ENCODE measurements at places on chromosomes 5 and 9.

DNA sequence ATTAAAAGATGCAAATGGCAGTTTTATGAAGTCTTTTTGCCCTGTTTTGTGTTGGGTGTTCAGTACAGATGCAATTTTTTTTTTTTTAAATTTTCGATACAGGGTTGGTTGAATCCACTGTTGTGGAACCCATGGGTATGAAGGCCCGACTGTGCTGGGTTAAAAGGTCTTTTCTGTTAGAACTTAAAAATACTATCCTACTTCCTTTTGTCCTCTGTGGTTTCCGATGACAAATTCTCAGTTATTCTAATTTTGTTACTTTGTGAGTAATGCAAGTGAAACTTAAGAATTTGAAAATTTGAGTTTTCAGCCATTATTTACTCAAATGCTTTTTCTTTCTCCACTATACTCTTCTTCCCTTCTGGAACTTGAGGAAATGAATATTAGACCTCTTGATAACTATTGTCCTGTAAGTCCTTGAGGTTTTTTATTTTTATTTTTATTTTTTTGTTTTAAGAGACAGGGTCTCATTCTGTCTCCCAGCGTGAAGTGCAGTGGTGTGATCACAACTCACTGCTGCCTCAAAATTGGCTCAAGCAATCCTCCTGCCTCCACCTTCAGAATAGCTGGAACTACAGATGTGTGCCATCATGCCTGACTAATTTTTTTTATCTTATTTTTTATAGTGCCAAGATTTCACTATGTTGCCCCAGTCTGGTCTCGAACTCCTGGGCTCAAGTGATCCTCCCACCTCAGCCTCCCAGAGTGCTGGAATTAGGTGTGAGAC lies 67.5 kb downstream of the ZCCHC7 start:
- no peak for DNase-seq

DNA sequence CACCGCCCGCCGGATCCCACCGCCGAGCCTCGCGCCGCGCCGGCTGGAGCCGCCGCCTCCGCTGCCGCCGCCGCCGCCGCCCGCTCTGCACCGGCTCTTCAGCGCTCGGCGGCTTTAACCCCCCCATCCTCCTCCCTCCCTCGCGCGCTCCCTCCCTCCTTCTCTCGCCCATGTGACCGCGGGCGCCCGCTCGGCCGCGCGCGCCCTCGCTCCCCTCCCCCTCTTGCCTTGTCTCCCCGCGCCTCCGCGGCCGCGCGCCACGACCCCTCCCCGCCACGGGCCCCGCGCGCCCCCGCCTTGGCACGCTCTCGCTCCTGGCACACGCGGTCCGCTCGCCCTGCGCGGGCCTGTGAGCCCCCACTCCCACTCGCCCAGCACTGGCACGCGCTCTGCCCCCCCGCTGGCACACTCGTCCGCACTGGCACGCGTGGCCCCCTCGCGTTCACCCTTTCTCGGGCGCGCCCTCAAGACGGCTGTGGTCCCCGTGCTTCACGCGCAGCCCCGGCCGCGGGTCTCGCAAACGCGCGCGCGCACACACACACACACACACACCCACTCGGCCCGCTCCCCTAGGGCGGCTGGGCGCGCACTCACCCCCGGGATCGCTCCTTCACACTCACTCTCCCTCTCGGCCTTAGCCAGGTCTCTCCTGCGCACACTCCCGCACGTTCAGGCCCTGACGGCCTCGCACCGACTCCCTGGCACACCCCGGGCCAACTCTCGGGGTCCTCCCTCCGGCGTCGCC lies at the start of gene CNTFR:
Gene CNTFR (minus strand): TSS at position 89 of the 745 bp plus-strand sequence. CDS start 20,743 bp downstream, outside the sequence.
- no peak for DNase-seq

DNA sequence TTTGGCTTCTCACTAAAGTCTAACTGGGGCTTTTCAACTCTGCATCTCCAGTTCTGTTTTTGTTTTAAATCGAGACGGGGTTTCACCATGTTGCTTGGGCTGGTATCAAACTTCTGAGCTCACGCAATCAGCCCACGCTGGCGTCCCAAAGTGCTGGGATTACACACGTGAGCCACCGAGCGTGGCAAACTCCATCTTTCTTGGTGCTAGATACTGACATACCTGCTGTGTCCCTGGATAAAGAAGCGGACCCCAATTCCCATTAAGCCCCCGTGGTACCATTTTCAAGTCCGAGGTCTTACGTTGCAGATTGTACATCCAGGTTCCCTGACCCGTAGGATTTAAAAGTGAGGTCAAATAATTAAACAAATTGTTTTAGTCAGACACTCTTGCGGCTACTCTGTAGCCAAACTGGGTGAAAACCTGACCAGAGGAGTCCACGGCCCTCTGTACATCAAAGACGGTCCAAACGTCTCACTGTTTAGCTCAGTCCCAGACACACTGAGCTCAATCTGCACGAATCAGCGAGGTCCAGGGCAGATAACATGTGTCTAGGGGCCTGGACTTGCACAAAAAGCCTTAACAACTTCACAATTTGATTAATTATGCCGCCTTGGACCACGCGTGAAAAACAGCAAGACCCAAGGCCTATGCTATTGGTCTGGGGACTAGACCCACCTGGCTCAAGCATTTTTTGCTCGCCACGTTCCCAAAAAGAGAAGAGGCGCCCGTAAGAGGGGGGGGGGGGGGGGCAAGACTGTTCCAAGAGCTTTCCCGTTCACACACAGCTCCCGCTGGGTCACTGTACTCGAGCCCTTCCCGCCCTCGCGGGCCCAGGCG lies 727 bp upstream of the DNAJA1 start:
- no peak for DNase-seq

- no peak for DNase-seq
Measured at GRCh38 chr5:6763191-6763590, 50.0 kb downstream of the TENT4A start.

- DNase-seq = no peak
Measured at GRCh38 chr5:143826951-143827444, 15.0 kb downstream of the HMHB1 start.

DNA sequence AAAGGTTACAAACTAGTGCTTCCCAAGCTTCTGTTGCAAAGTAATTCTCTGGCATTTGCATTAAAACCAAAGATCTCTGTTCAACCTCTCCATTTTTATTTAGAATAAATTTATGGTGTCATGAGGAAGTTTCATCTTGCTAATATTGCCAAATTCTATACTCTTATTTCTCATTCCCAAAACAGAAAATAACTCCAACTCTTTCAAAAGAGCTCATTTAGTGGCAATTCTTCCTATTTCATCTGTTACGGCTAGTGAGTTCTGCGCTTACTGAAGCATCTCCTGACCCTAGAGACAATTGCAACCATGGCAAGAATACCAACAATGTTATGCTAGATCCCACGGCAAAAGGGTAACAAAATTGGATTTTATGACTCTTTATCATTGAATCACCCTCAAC lies 97.0 kb downstream of the HINT1 start:
- no peak for DNase-seq

Data from stimulated activated naive CD4-positive, alpha-beta T cell (primary cell).